IMR-90 (cell line): ENCODE measurements at places on chromosomes 3 and 15. TPM values are rescaled to one million over a fixed set of nuclear protein-coding genes. Genes with fewer than 3 reads are reported as not detected.

Gene KAT2B
- 2.2 and 3.1 TPM in 2 replicates for total RNA-seq

GRCh38 chr3:138359148-138359918, 11.0 kb downstream of the MRAS start:
- DNase-seq: no peak

DNA sequence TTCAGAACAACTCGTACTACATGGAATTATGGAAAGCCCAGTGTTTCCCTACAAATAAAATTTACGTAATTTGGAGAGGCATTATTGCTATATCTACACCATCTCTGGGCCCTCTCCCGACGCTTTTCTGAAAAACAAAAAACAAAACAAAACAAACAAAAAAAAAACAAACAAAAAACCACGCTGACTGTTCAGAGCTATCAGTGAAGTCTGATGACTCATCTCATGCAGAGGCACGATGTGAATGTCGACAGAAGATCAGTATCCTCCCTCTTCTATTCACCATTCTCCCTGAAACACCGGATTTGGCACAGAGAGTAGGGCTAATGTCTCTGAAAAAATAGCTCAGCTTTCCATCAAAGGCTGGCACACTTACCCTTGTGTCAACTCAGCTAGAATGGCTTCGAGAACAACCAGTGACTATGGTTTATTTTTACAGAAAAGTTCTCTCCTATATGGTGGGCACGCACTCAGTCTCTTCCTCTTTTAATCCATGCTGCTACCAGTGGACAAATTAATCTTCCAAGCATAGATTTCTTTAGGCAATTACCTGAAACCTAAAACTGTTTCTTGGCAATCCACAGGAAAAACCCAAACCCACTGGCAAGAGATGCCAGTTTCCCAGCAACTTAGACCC, 1.5 kb downstream of the CRBN start:
- DNase-seq: peak; percentile 12

Gene C3orf49
- total RNA-seq: not detected in 2 replicates

Gene KIF23
- total RNA-seq: 56.1 and 70.5 TPM in 2 replicates

- DNase-seq: peak; percentile 54
Observed at GRCh38 chr3:52570076-52570475, 33.7 kb downstream of the UQCC5 start.
